ENCODE measurements at places on chromosomes 7 and 10.

GRCh38 chr10:112696592-112696991 is 249.6 kb downstream of the VTI1A start:
- no peak for DNase-seq

GRCh38 chr10:114623661-114624294 is 34.3 kb downstream of the ABLIM1 start:
- DNase-seq = no peak

DNA sequence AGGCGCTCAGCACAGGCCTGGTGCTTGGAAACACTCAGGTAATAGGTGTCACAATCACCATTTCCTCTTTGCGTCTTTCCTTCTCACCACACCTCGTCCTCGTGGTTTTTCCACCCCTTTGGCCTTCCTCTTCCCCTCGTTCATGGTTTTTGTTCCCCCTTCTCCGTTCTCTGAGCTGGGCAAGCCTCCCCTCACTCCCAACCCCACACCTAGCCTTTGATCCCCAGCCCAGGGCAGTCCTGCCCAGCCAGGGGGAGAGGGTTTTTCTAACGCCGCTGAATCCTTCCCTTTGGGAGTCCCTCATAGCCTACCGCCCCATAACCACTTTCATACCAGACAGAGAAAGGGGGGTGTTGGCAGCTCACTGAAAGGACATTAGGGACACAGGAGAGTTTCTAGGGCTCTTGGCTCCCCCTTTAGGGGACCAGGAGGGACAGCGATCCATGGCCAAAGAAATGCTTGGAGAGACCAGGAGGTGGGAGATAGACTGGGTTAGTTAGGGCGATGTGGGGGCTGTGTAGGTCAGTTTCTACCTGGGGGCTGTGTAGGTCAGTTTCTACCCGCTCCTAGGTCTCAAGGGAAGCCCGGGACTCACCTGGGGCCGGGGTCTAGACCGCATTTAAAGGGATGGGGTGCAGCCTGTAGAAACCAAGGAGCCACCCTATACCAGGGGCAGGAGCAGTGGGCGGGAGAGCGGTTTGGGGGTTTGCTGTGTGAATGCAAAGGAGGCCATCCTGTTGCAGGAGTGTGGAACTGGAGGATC is 1.4 kb downstream of the EPHB4 start:
- no peak for DNase-seq

GRCh38 chr10:74871595-74872382 is 45.4 kb downstream of the KAT6B start:
- DNase-seq = peak; percentile 72

DNA sequence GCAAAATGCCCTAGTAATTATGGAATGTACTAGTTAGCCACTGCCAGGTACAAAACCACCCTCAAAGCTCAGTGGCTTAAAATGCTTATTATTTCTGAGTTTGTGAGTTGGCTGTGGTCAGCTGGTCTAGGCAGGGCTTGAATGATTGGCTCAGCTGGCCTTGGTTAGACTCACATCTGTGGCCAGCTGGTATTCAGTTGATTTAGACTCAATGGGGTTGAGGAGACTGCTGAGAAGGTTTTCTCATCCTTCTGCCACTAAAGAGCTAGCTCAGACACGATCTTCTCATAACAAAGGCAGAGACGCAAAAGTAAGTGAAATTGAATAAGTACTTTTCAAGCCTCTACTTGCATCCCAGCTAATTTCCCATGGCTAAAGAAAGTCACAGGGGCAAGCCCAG is 57.1 kb upstream of the CYP2C18 start:
- no peak for DNase-seq

DNA sequence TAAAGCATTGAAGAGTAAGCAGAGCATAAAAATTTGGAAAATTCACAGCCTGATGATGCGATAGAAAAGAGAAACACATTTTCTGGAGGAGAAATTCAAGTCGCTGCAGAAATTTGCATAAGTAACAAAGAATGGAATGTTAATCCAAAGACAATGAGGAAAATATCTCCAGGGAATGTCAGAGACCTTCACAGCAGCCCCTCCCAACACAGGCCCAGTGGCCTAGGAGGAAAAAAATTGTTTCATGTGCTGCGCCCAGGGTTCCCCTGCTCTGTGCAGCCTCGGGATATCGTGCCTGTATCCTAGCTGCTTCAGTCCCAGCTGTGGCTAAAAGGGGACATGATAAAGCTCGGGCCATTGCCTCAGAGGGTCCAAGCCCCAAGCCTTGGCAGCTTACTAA is 206.8 kb downstream of the TPK1 start:
- no peak for DNase-seq

GRCh38 chr10:58066126-58066525 is 201.6 kb downstream of the IPMK start:
- DNase-seq = no peak

DNA sequence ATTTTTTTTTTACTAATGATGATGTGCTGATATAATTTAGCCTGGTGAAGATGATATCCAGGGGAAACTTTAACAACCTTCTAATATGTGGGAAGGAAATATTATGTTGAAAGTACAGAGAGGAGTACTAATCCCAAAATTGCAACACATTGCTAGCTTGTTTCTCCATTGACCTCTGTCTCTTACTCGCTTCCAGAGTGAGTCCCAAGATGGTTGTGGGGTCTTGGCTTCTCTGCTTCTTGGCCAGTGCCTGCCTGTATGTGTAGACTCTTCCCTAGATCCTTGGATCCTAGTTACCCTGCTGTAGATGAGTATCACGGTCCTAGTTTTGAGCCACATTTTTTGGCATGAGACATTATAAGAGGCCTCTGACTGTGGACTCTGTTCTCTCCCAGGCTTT is 17.5 kb downstream of the BMPER start:
- DNase-seq = no peak

DNA sequence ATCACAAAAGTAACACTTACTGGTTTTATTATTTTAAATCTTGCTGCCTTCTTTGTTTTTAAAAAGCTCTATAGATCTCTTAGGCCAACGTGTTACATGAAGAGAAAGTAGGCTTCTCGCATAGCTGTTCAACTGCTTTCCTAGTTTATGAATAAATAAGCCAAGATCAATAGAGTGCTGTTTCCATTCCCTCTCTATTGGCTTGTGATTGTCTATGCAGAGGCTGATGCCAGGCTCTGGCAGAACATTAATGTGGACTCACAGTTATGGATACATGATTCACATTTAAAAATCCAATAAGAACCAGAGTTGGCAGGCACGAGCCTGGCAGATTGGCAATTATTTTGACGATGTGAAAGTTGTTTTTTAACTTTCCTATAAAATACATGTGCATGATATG is 137.5 kb downstream of the GNAT3 start:
- no peak for DNase-seq

GRCh38 chr10:74165530-74165901 is 14.5 kb downstream of the ADK start:
- DNase-seq = no peak

- DNase-seq = no peak
Observed at GRCh38 chr10:3797750-3798149, 12.7 kb upstream of the KLF6 start.

DNA sequence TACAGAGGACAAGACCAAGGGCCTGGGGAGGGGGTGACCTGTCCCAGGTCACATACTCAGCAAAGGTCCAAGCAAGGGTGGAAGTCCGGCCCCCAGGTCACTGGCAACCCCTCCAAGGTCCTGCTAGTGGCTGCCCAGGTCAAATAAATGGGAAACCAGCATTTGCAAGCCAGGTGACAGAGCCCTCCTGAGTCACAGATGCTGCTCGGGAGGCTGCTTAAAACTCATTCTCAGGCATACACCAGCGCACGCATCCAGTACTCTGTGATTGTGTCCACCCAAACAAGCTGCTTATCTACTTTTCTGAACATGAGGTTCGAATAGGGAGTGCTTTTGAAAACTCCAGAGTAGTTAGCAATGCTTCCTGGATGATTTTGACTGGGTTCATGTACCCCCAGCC is 130.6 kb downstream of the TAX1BP1 start:
- no peak for DNase-seq

GRCh38 chr7:26305869-26306665 is 14.4 kb downstream of the SNX10 start:
- DNase-seq = no peak

DNA sequence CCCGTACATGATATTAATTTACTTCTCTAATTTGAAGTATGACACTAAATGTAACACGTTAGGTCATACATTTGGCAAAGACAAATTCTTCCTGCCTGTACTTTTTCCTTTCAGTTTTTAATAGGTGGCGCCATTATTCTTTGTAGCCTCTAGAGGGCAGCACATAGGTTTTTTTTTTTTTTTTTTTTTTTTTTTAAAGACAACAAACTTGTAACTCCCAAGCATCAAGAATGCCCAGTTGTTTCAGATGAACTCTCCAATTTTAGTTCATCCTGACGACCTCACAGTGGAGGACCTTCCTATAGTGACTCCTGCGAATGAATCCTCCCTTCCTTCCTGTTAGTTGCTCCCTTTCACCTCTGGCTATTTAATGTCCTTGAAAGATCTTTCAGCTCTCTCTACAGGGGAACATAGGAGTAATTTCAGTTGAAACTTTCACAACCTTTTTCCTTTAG is 139.3 kb upstream of the HDAC9 start:
- DNase-seq = no peak

GRCh38 chr10:116732573-116732972 is 9.8 kb downstream of the HSPA12A start:
- DNase-seq = no peak

GRCh38 chr10:7666253-7667023 is at the start of gene ITIH5:
TSS of gene ITIH5 (minus strand) at chr10:7666966. CDS start at chr10:7666892, 74 bp downstream.
- DNase-seq = no peak

DNA sequence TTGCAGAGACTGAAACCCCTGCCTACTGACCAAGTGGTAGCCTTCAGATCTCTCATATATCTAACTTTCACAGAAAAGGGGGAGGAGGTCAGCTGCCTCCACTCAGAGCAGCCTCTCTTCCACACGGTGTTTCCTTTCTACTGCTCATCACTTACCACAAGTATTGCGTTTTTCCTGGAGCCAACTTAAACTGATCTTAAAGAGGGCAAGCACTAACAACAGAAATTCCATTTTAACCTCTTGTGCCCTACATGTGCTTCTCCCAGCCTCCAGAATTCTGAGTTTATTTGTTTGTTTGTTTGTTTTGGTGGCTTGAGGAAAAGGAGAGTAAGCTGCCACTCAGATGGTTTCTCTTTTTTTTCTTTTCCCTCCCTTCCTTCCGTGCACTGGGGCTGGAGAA is 19.1 kb downstream of the SKIDA1 start:
- DNase-seq = no peak

- no peak for DNase-seq
Observed at GRCh38 chr7:11591055-11591633, 240.9 kb downstream of the THSD7A start.

DNA sequence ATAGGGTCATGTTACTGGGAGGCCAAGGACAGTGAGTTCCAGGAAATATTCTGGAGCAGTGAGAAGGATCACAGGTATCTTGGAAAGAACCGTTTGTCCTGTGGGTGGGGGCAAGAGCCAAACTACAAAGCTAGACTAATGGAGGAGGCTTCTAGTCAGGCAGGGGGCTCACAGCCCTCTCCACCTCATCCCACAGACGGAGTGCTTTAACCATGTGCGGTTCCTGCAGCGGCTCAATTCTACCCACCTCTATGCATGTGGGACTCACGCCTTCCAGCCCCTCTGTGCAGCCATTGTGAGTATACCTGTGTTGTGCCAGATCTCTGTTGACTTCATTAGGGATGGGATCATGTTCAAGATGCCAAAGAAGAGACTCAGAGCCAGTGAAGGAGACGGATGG is 8.1 kb downstream of the SEMA4G start:
- DNase-seq = no peak

DNA sequence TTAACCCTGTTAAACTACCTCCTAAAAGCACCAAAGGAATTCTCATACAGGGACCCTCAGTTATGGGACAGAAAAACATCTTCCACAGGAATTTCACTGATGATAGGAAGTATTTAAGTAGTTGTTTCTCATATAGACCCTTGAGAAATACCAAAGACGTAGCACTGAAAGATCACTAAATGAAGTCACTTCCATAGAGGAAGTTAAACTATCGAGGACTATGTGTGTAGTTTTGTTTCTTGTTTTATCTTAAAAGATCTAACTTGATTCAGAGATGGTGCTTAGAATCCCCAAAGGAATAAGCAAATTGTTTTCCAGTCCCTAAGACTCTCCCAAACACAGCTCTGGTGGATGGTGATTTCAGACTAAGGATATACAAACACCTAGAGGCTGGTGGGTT is 94.8 kb upstream of the AFAP1L2 start:
- no peak for DNase-seq

GRCh38 chr7:42125321-42125720 is 111.7 kb downstream of the GLI3 start:
- DNase-seq = no peak

DNA sequence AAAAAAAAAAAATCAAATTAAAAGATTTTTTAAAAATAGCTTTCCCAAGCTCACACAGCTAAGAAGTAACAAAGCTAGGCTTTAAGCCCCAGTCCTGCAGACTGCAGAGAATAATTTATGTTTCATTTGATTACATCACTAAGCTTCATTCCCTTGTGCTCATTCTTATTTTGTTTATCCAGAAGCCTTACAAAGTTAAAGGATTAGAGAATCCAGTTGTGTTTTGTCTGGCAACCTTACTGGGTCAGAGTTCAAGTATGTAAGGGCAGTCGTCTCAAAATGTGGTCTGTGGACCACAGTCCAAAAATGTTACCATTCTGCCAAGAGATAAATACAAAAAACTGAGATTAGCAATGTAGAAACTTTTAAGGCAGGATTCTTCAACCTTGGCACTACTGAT is 32.1 kb upstream of the EZH2 start:
- no peak for DNase-seq

- DNase-seq = no peak
Observed at GRCh38 chr10:17504547-17505245, 50.3 kb upstream of the ST8SIA6 start.

GRCh38 chr10:126924915-126925300 is 19.7 kb downstream of the DOCK1 start:
- DNase-seq = no peak

- DNase-seq = no peak
Observed at GRCh38 chr7:47647181-47647917, 65.4 kb upstream of the TNS3 start.

DNA sequence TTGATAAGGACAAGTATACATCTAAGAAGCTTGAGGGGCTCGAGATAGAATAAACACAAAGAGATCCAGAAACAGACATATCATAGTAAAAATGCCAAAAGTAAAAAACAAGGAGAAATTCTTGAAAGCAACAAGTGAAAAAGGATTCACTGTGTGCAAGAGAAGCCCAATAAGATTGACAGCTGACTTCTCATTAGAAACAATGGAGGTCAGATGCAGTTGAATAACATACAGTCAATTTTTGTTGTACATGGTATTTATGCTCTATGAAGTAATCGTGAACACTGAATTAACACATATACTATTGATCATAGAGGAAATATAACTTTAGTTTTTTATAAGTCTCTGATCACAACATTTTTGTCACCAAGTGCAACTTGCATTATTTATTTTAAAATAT is 982.8 kb upstream of the SORCS1 start:
- DNase-seq = no peak

- no peak for DNase-seq
Observed at GRCh38 chr10:49274886-49275285, 24.1 kb upstream of the C10orf71 start.

DNA sequence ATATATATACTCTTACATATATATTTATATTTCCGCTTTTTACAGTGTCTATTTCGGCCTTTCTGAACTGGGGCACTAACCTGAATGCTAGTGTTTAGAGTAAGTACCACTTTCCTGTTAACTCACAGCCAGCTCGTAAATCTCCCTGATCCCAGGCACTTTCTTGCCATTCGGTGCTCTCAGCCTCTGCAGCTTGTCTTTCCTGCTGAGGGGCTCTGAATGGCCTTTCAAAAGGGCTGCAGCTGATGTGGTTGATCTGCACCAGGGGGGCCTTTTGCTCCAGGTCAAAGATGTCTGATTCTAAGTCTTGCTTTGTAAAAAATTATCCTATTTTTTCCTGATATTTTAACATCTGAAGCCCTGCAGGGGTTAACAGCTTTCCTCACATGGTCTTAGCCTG is 25.5 kb upstream of the HPS1 start:
- DNase-seq = no peak

Data from GM12878 (cell line).